ENCODE measurements at places on chromosomes 16 and 17. TPM values are rescaled to one million over a fixed set of nuclear protein-coding genes. Genes with fewer than 3 reads are reported as not detected.

The CES3 gene
- 1.5 TPM for total RNA-seq

The CPSF4L gene
- not detected for total RNA-seq

The PSMD3 gene
- total RNA-seq, result 167 TPM

The ATP2A1 gene
- total RNA-seq, result not detected

The PTRH2 gene
- 35.8 TPM for total RNA-seq

The ZNF423 gene
- 0.09 TPM for total RNA-seq

The MEIOB gene
- total RNA-seq, result not detected

The HSPB9 gene
- not detected for total RNA-seq

All from airway epithelial cell (primary cell).